ENCODE measurements at places on chromosomes 7 and 10.

GRCh38 chr10:128059266-128059981 lies 66.8 kb downstream of the MKI67 start:
- no peak for DNase-seq

GRCh38 chr7:121561717-121562116 lies 165.6 kb upstream of the FAM3C start:
- DNase-seq = no peak

- no peak for DNase-seq
Measured at GRCh38 chr10:14022052-14022451, 308.7 kb downstream of the FRMD4A start.

- DNase-seq = peak; percentile 68
Measured at GRCh38 chr7:26199301-26200037, 1.1 kb downstream of the HNRNPA2B1 start.

GRCh38 chr10:56090914-56091540 lies 270.0 kb downstream of the ZWINT start:
- DNase-seq = no peak

DNA sequence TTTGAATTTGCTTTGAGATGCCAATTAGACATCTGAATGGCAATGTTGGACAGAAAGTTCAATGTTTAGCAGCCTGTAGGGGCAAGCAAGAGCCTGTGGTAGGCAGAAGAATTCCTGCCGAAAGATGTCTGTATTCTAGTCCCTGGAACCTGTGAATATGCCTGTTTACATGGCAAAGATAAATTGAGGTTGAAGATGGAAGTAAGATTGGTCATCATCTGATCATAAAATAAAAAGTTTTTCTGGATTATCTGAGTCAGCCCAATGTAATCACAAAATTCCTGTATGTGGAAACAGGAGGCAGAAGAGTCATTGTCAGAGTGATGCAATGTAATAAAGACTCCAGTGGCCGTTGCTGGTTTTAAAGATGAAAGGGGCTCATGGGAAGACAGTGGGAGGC lies 430.5 kb downstream of the MDFIC start:
- DNase-seq = no peak

DNA sequence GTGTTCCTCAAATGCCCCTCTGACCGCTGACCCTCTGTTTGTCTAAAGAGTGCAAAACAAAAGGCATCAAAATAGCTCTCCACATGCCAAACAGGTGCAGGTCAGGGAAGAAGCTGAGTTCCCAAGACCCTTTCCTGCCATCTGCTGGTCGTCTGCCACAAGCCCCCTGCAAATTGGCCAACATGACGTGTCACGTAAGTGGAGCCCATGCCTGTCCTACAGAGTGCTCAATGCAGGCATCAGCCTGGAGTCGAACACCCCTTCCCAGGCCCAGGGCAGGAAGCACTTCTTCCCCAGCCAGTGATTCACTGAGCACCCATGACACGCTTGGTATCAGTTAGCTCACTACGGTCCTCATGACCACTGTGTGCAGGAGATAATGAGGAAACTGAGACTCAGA lies 14.1 kb downstream of the TMEM72 start:
- no peak for DNase-seq

DNA sequence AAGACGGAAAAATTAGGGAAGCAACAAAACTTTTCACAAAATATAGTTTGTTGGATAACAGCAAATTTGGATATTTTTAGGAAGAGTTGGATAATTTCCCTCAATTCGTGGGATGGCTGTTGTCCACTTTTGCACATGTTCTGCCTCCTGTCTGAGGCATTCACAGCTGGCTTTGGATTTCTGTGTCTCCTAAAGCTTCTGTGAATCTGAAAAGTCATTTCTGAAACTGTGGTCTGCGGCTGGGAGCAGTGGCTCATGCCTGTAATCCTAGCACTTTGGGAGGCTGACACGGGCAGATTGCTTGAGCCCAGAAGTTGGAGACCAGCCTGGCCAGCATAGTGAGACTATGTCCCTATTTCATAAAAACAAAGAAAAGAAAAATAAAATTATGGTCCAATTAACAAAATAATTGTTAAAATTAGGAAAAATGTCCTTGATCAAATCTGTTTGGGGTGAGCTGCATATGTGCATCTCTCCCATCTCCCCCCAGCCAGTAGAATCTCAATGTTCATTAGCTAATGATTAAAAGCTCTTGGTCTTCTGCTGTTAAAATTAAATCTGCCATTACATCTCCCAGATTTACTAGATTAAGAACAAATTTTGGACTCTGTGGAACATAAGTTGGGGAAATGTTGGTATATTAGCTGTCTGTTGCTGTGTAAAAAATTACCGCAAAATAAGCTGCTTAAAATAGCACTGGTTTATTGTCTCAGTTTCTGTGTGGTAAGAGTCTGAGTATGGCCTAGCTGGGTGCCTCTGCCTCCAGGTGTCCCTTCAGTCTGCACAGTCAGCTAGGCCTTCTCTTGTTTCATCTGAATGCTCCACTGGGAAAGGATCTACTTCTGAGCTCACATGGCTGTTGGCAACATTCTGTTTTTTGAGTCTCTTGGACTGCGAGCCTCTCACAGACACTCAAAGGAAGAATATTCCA lies 332.0 kb upstream of the FZD1 start:
- DNase-seq = peak; percentile 38

DNA sequence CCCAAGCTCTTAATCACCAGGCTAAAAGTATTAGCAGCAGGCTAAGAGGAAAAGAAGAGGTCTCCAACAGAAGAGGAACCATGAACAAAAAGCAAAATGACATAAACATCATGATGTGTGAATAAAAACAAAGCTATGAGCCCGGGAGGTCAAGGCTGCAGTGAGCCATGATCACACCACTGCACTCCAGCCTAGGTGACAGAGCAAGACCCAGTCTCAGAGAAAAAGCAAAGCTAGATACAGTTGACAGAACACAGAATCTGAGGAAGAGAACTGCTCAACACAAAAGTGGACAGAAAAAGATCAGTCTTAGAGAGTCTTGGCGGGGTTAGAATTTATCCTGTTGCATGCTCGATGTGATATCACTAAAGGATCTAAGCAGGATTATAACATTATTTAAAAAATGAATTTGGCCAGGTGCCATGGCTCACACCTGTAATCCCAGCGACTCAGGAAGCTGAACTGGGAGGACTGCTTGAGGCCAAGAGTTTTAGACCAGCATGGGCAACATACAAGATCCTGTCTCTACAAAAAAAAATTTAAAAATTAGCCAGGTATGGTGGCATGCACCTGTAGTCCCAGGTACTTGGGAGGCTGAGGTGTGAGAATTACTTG lies 37.5 kb downstream of the NT5C2 start:
- no peak for DNase-seq

GRCh38 chr10:30784897-30785605 lies 155.5 kb upstream of the LYZL2 start:
- peak; percentile 58 for DNase-seq

- no peak for DNase-seq
Measured at GRCh38 chr7:70765651-70766050, 366.3 kb upstream of the GALNT17 start.

DNA sequence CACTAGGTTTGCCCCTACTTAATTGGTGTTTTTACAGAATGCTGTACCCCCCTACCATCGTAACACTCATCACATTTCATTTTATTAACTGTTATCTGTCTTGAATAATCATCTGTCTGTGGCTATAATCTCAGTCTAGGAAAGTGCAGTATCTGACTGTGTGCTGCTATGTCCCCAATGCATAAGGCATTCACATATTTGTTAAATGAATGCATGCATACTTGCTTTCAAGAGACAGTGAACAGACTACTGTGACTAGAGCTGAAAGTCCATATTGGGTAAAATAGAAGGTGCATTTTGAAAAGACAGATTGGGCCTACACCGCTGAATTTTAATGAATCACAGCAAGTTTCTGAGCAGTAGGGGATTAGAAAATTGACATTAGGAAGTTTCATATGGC lies 112.3 kb downstream of the ARHGAP12 start:
- DNase-seq = no peak

DNA sequence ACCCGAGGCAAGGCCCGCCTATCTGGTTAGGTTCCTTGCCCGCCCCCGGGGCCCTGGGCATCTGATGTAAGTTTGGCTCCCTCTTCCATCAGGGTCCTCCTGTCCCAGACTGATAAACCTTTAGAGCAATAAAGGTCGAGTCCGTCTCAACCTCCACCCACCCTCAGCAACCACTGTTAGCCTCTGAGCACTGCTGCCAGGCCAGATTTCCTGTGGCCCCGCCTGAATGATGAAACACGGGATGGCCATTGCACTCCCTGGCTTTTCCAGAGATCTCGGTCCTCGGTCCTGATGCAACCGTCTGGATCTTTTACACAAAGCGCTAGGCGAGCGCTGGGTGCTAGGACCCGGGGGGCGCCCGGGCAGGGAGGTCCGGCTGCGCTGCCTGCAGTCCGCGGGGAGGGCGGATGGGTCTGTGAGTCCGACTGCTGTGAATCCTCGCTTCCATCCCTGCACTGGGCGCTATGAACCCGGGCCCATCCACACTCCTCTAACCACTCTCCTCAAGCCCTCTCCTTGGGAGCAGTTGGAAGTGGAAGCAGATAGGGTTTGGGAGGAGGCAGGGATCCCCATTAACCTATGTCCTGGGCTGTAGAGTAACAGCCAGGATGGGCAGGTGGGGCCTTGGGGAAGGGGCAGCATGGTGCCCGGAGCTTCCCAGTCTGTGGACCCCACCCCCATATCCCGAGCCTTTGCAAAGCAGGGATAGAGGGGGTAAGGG lies 875 bp upstream of the DDIT4 start:
- DNase-seq = peak; percentile 77

GRCh38 chr10:35447693-35448407 lies 111.5 kb downstream of the CCNY start:
- DNase-seq = no peak

- DNase-seq = no peak
Measured at GRCh38 chr10:112985690-112986543, 35.9 kb downstream of the TCF7L2 start.

DNA sequence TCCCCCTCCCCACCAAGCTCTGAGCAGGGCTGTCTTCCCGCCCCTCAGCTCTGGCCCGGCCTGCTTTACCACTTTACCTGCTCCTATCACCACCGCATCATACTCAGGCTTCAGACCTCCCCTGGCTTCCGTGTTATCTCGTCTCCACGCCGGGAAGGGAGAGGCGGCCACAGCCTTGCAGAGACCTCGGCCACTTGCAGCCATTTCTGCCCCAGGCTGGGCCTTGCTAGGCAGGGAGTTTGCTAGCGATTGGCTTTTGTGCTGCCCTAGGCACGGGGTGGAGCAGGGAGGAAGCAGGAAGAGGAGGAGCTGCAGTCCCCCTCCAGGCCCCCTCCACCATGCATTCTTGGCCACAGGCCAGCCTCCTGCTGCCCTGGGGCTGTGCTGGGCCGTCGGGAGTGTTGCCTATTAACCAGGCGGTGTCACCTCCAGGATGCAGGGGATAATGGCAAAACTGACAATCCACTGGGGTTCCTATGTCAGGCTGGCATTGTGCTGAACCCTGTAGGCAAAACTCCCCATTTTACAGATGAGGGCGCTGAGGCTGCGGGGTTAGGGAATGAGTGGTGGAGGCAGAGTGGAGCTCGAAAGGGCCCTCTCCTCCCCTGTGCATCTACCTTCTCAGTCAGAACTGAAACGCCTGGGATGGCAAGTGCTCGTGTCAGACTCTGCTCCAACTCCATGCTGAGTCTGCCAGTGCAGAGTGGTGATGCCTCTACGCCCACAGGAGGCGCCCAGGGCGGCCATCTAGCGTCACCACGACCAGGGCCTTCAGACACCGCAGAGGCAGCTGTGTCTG lies at the start of gene PYROXD2:
Gene PYROXD2, minus strand, starts transcription at position 251 of the 799 bp plus-strand sequence. Its CDS starts 47 bp downstream, at position 204.
- DNase-seq = no peak

GRCh38 chr7:47654672-47655298 lies 72.9 kb upstream of the TNS3 start:
- no peak for DNase-seq

GRCh38 chr7:50658696-50659095 lies 93.5 kb upstream of the DDC start:
- DNase-seq = no peak

- DNase-seq = no peak
Measured at GRCh38 chr10:119466655-119467054, 75.9 kb downstream of the RGS10 start.

DNA sequence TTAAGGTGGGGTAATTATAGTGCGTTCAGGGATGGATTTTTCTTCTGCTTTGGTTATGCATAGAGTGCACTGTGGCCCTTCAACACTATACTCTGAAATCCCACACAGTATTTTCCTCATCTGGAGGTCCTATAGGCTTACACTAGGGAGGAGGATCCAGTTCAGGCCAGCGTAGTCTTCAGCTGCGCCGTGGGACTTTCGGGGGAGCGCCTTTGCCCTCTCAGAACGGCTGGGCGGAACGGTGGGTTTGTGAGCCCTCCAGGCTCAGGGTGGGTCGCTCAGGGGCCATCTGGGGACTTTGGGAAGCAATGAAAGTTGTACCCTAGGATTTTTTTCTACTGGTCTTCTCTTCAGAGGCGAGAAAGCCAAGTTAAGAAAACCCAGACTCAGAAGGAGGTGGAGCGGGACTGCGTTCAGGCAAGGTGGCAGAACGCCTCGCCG lies 652 bp upstream of the VPS26A start:
- DNase-seq = no peak

- DNase-seq = no peak
Measured at GRCh38 chr10:74163319-74164068, 12.5 kb downstream of the ADK start.

GRCh38 chr10:11724938-11725776 lies 17.0 kb upstream of the ECHDC3 start:
- no peak for DNase-seq

- no peak for DNase-seq
Measured at GRCh38 chr7:139132887-139133286, 23.4 kb upstream of the ZC3HAV1 start.

GRCh38 chr10:126205486-126206205 lies 182.6 kb downstream of the ADAM12 start:
- DNase-seq = no peak

GRCh38 chr10:108755646-108756045 lies 1167.7 kb downstream of the XPNPEP1 start:
- no peak for DNase-seq

DNA sequence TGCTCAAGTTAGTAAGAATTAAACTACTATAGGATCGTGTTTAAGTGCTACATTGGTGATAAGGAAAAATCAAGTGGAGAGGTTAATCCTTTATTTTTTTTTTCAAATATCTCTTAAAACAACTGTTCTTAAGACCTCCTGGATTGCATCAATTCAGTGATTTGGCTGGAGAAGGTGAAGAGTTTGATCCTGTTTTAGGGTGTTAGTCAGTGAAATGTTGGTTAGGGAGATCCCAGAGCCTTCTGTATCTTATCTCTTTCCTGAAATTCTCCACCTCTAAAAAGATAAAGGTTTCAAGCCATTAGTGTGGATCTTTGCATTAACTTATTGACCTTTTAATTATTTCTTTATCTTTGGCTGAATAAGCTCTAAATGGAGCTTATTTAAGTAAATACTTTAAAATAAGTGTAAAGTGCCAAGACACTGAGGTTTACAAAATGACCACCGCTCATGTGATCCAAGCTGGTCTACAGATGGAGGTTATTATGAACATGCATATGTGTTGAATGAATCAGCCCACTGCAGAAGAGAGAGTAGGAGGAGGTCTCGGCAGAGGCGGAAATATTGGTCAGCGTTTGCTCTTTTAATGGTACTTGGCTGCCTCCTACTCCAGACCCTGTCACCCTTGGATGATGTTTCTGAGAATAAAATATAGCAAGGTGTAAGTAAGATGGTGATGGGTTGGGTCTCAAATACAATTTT lies 51.8 kb upstream of the BMPER start:
- DNase-seq = no peak

All from NCI-H1092 (cell line).